ENCODE measurements at places on chromosomes 12 and 14.

GRCh38 chr12:32541754-32542374 lies 137.2 kb upstream of the DNM1L start:
- no peak for DNase-seq

- no peak for DNase-seq
These were observed 41.1 kb downstream of the ACSM4 start for GRCh38 chr12:7344833-7345606.

GRCh38 chr12:109627633-109628032 lies 54.0 kb downstream of the MVK start:
- DNase-seq, result no peak

DNA sequence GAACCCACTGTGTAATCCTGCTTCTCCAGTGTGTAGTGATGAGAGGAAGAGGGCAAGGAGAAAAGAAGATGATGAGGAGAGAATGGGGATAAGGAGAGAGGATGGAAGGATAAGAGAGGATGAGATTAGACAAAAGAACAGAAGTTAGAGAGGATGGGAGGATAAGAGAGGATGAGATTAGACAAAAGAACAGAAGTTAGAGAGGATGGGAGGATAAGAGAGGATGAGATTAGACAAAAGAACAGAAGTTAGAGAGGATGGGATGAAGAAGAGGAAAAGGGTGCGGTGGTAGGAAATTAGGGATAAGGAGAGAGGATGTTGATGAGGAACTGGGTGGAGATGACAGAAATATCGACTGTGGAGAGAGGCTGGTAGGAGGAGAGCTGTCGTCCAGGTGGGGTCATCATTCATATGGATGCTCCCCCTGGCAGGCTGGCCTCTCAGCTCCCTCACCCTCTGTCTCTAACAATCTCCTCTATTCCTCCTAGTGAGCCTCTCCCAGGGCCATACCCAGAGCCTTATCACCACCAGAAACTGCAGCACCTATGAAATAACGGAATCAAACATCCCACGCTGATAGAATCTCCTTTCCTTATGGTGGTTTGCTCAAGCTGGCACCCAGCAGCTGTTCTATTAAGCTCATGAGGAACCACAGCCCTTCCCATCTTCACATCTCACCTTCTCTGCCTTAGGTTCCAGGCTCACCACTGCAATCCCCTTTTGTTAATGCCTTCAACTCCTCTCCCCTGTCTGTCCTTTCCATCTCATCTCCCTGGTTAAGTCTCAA lies 6.0 kb upstream of the CIROP start:
- DNase-seq, result no peak

DNA sequence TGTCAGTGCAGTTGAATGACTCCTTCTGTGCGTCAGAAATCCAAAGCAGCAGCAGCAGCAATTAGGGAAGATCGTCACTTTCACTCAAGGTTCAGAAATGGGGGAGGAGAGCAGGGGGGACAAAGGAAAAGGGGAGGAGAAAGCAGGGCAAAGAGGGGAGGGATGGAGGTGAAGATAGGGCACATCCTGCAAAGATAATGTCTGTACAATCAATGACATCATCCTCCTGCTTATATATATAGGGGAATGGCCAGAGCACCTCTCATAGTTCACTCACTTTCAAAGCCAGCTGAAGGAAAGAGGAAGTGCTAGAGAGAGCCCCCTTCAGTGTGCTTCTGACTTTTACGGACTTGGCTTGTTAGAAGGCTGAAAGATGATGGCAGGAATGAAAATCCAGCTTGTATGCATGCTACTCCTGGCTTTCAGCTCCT lies at the start of gene NTS:
NTS (plus strand) TSS at position 265 of the 431 bp plus-strand sequence; CDS start at position 374, 109 bp downstream.
- DNase-seq, result no peak

DNA sequence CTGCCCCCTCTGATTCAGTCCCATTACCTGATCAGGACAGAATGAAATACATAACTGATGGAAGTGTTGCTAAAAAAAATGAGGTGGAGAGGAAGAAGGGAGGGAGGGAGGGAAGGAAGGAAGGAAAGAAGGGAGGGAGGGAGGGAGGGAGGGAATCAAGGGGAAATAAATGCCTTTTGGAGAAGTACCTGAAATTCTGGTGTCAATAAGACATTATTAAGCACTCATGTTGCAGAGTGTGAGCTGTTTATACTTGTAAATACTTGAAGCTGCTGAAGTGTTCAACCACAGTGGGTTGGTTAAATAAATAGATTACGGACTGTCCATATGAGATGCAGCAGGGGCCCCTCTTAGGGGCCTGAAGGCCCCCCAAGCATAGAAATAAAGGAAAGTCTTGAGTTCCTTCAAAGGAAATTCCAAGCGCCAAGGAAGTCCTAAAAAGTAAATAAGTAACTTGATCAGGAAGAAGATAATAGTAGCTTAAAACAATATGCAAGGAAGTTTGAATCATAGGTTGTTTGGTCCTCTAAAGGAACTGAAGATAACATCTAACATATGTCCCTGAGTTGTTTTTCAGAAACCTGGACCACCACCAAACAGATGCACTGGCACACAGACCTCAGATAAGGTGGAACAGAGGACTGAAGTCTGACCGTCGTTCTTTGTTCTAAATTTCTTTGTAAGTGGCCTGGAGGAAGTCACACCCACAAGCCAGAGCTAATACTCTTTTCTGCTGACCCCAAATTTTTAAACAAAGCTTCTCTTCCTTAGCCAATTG lies 110.8 kb downstream of the SEC23A start:
- DNase-seq, result no peak

GRCh38 chr12:1491983-1492697 lies 102.2 kb downstream of the FBXL14 start:
- DNase-seq, result no peak

DNA sequence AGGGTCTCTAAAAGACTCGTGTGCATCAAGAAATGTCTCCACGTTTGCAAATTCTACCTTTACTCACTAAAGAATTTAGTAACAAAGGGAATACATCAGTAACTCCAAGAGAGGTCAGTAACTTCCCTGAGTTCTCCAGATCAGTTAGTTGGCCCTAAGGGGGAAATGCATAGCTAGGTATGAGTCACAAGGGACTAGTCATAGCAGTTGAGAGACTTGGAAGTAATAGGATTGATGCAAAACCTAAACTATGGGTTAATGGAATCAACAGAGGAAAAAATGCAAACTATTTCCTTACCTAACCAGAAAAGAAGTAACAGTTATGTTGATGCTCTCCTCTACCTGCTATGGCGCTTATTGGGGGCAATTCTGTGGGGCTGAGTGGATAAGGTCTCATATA lies 148.8 kb upstream of the GARIN6 start:
- DNase-seq, result no peak

DNA sequence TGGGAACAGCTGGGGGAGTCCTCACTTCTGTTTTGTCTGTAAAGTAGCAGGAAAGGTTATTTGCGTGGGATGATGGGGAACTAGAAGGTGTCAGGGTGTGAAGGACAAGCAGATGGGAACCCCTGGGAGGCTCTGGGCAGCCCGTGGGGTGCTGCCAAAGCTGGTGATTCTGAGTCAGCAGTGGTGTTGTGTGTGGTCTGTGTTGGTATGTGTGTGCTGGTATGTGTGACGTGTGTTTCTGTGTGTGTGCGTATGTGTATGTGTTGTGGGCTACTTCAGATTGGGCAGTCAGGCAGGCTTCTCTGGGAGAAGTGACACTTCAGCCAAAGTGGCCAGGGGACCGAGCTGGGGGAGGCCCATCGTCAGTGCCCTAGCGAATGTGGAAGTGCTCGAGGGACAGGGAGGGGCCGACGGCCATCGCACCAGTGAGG lies 15.3 kb upstream of the BDKRB2 start:
- DNase-seq, result no peak

- no peak for DNase-seq
These were observed 818.4 kb upstream of the ATXN7L3B start for GRCh38 chr12:73719223-73719622.

DNA sequence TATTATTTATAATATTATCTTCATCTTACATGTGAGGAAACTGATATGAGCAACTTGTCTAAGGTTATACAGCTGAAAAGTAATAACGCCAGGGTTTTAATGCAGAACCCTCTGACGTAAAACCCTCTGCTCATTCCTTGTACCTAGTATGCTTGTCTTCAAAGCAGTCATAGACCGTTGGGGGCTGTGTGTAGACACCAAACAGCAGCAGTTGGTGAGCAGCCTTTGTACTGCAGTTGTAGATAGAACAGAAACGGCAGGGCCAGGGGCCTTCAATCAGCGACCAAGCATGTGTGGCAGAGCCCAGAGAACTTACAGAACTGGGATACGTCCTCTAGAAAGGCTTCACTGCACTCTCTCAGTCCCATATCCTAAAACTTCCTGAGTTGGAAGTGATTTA lies 28.1 kb downstream of the EVL start:
- DNase-seq, result peak; percentile 52

GRCh38 chr14:104211215-104211614 lies 72.8 kb downstream of the KIF26A start:
- no peak for DNase-seq

- DNase-seq, result no peak
These were observed 114.8 kb downstream of the SNAPC1 start for GRCh38 chr14:61877035-61877390.

- DNase-seq, result no peak
These were observed 23.4 kb downstream of the LTBR start for GRCh38 chr12:6407236-6407954.

DNA sequence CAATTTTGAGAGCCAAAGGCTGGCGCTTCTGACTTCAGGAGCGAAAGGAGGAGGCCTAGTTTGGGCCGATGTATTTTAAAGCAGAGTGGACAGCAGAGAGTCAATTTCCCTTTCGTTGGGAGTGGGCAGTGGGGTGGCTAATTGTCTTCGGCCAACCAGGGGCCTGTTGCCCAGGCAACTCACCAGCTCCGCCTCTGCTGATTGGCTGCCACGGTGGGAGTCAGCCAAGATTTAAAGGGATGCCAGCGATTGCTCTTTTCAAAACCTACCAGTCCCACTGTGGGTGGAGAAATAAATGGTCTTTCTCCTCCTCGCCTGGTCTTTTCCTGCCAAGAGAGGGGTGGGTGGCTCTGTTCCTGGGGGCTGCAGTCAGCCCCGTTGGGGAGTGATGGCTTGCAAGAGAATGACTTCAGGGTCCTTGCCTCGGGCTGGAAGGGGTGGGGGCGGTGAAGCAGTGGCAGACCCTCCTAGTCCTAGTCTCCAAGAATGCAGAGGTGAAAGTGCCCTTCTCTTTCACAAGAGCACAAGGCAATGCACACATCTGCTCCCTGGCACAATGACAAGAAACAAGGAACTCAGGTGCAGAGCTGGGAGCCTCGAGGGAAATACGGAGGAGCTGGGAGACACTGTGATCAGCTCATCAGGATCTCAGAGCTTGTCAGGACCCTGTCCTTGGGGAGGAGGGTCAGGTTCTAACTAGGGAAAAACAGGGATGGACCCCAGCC lies 37.7 kb downstream of the RASAL1 start:
- no peak for DNase-seq

GRCh38 chr14:103423050-103423461 lies 37.8 kb downstream of the MARK3 start:
- DNase-seq, result no peak

GRCh38 chr14:104076743-104077142 lies 8.8 kb upstream of the ASPG start:
- DNase-seq, result no peak

DNA sequence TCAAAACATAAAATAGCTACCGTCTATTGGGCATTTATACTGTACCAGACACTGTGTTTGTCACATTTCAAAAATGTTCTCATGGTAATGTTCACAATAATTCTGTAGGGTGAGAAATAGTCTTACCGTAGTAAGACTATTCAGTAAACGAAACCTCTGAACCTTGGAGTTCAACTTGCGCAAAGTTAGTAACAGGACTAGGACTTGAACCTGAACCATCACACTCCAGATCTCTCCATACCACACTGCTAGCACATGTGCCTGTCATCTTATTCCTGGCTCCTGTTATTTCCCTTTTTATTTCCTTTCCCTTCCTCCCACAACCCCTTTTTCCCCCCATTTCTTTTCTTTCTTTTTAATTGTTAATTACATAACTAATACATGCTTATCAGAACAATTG lies 65.4 kb downstream of the PLEKHA5 start:
- DNase-seq, result no peak

DNA sequence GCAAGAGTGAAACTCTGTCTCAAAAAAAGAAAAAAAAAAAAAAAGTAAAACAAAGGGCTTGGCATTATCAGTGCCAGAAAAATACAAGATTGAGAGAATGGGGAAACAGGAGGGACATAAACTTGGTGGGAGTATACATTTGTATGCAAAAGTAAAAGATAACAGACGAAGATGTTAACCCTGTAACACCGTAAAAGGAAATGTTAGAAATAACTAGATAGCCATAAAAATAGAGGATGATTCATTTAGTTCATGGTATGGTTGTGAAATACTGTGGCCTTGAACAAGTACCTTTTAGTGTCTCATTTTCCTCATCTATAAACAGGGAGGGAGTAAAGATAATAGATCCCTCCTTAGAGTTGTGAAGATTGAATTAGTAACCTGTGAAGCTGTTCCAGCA lies 33.3 kb downstream of the ATP2A2 start:
- DNase-seq, result no peak

DNA sequence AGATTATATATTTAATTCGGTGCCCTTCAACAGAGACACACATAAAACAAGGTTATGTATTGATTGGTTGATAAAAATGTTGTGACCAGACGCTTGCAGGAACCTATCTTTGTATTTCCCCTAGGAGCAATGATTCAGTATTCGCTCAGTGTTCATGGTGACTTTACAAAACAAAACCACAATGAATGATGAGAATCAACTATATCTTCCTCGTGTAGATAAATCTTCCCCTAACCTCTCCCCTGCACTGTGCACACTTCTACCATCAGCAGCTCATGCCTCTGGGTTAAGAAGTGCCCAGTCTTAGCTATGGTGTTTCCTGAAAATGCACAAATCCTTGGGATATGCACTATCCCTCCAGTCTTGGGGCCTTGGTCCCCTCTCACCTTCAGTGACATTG lies 16.3 kb downstream of the RIN3 start:
- no peak for DNase-seq

Measured in activated CD8-positive, alpha-beta T cell treated with anti-CD3 and anti-CD28 coated beads for 36 hours (primary cell).